Activated CD8-positive, alpha-beta memory T cell treated with anti-CD3 and anti-CD28 coated beads for 1 hour (primary cell): ENCODE measurements at places on chromosomes 4 and X.

- no peak for DNase-seq
Observed at GRCh38 chr4:77820649-77821561, 1.7 kb upstream of the CNOT6L start.

GRCh38 chr4:62018537-62018936 lies 818.4 kb downstream of the ADGRL3 start:
- DNase-seq, result no peak

GRCh38 chrX:2928583-2929434 lies at the start of gene ARSD:
Gene ARSD, minus strand, starts transcription at chrX:2929339. Its CDS starts 64 bp downstream, at chrX:2929275.
- DNase-seq, result peak; percentile 13

- DNase-seq, result no peak
Observed at GRCh38 chrX:27797575-27797974, 10.2 kb upstream of the MAGEB10 start.

DNA sequence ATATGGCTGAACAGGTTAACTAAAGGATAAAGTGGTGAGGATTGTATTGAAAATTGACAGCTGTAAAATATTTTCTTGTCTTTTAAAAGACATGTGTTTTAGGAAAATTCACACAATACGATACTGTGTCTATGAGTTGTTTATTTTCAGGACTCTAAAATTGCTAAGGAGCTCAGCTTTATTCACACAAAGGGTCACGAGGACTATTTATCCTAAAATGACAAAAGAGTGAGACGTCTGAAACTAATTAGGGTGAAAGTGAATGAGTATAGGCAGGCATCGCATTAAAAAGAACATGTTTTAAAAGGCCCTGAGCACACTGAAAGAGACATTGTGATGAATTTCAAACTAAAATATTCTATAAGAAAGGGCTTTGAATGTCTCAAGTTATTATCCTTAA lies 304.7 kb downstream of the SH2D1A start:
- DNase-seq, result no peak

DNA sequence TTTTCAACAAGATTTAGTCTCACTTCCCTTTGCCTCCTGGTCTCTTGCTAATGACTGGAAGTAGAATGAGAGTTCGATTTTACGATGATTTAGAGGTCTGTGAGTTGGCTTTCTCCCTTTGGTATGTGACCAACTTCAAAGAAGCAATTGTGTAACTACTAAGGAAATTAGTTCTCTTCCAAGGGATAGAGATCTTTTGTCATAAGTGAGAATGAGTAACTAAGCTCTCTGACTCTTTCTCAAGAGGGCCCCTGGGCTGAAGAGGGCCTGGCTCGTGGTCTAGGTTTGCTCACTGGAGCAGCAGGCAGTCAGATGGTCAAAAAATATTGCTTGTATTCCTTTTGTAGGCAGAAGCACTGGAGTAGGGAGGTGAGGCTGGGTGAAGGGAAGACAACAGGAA lies 176.3 kb downstream of the ENOX2 start:
- no peak for DNase-seq
